ENCODE measurements at places on chromosomes 2 and 18.

DNA sequence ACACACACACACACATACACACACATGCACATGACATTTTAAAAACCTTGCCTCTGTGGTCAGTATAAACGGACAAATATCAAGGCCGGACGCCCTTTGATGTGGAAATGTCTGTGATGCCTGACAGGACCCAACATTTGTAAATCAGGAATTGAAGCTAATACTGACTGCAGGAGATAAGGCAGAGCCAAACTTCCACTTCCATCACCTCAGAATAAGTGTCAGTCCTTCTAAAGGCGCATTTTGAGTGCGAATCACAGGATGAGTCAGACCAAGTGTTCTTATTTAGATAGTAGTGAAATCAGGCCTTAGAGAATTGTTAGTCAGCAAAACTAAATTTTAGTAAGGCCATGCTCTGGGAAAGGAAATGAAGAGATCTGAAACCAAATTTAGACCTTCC lies 211.7 kb upstream of the LRATD1 start:
- no peak for DNase-seq

DNA sequence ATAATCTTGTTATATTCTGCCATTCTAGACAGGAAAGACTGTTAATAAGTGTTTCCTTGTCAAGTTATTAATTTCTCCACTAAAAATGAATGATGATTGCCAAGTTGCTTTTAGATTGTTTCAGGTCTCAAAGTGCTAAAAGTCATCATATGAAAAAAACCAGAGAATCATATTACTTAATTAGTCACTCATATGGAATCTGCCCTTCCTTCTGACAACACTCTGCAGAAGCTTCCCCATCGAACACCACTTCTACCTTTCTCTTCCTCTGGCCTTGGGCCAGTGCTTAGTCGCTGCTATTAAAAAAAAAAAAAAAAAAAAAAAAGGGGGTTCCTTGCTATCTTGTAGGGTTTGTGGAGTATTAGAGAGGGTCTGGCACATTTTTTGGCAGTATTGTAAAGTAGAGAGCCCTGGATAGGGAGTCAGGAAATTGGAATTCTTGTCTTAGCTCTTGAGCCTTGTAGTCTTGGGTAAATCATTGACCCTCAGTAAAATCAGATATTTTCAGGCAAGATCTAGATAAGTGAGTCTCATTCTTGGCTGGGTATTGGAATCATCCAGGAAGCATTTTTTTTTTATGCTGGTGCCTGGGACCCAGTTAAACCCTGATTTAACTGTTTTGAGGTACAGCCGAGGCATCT lies 141.7 kb upstream of the CCDC68 start:
- DNase-seq, result no peak

DNA sequence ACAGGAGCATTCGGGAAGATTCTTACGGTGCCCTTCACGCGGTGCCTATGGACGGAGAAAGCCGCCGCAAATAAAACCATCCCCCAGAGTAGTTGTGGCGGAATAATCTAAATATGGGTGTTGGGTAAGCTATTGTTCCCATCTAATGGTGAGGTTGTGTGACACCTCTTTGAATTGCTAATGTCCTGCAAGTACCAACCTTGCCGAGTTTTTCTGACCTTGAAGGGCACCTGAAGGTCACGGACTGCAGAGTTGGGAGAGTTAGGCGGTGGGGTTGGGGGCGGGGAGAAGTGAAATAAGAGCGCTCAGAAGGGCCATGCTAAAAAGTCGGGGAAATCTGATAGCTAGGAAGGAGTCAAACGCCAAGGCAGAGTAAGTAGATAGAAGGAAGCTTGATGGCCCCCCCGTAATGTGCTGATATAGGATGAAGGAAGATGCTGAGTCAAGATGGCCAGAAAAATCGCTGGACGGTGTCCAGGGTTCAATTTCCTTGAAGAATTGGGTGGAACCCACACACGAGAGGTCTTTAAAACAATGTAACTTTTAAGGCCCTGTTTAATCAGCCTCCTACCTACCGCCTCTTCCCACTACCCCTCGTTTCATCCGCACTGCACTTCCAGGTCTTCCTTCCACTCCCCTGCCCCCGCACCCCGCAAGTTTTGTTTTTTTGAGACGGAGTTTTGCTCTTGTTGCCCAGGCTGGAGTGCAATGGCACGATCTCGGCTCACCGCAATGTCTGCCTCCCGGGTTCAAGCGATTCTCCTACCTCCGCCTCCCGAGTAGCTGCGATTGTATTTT lies 600 bp downstream of the KATNAL2 start:
- DNase-seq, result no peak

- no peak for DNase-seq
These were observed 22.2 kb upstream of the SLC16A14 start for GRCh38 chr2:230090967-230091366.

DNA sequence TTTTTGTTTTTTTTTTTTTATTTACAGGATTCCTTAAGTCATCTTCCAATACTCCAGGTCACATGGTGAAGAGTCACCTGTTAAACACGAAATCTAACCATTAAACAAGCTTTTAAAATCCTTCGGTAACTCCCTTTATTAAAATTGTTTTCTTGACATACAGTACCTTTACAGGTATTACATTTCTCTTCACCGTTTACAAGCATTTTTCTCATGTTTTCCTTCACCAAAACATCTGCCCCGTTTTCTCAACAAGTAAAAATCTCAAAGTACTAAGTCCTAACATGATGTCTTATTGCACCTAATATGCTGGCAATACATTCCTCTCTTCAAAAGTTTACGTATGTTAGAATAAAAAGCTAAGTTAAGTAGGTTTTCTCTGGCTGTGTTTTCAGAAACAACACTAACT lies 1.1 kb downstream of the PUM2 start:
- DNase-seq, result no peak

DNA sequence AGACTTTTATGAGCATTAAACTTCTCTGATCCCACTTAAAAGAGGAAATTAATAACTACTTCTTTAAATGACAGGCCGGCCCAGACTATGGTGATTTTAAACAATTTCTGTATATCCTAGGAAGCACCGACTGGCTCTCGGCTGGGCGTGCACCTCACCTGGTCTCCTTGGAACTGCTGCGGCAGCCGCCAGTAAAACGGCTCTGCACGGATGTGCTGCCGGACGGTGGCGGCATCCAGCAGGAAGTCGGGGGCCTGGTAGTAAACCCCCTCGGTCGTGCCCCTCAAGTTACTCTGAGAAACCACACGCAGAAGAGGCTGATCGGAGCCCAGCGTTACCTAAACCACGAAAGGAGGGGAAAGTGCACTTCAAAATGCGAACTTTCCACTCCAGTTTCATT lies 106.5 kb downstream of the LAMA1 start:
- DNase-seq, result no peak

- DNase-seq, result no peak
These were observed 213.1 kb upstream of the GULP1 start for GRCh38 chr2:188078534-188078933.

DNA sequence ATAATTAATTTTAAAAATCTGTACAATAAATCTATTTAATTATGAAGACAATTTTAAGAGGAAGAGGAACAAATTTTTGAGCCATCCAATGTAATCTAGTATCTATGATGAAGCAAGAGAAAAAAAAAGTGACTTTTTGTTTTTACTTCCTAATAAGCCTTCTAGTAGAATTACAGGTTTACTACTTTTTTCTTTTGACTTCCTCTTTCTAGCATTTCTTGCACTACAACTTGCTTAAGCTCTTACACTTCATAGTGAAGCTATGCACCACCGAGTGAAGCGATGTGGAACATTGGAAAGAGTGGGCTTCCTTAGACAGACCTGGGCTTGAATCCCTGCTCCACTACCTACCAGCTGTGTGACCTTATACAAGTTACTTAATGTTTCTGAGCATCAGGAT lies 2.1 kb downstream of the SERPINB2 start:
- no peak for DNase-seq

- no peak for DNase-seq
These were observed 93.8 kb downstream of the PMAIP1 start for GRCh38 chr18:59993560-59993959.

DNA sequence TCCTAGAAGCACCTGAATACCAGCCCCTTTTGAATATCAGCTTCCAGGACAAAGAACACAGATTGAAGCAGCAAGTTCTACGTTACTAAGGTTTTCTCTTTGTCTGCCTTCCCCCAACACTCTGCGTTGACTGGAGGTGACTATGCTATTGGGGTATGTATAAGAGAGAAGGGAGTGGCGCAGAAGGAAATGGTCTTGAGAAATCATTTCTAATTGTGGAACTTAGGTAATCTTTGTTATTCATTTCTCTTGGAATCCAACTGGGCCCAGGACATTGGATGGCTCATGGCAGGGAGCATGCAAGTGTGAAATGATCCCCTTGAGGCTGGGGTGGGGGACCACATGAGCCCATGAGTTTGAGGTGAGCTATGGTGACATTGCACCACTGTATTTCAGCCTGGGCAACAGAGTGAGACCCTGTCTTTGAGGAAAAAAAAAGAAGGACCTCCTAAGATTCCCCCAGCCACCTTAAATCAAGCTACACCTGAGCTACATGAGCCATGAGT lies 29.7 kb downstream of the XDH start:
- no peak for DNase-seq

- DNase-seq, result no peak
These were observed 710 bp downstream of the SEC11C start for GRCh38 chr18:59140302-59140885.

- DNase-seq, result no peak
These were observed 122.1 kb upstream of the FOSL2 start for GRCh38 chr2:28270456-28271152.

- no peak for DNase-seq
These were observed 53.7 kb downstream of the GPD2 start for GRCh38 chr2:156489750-156490465.

- DNase-seq, result no peak
These were observed 557 bp upstream of the E2F6 start for GRCh38 chr2:11466307-11467128.

- DNase-seq, result no peak
These were observed 19.3 kb upstream of the CPS1 start for GRCh38 chr2:210536973-210537650.

DNA sequence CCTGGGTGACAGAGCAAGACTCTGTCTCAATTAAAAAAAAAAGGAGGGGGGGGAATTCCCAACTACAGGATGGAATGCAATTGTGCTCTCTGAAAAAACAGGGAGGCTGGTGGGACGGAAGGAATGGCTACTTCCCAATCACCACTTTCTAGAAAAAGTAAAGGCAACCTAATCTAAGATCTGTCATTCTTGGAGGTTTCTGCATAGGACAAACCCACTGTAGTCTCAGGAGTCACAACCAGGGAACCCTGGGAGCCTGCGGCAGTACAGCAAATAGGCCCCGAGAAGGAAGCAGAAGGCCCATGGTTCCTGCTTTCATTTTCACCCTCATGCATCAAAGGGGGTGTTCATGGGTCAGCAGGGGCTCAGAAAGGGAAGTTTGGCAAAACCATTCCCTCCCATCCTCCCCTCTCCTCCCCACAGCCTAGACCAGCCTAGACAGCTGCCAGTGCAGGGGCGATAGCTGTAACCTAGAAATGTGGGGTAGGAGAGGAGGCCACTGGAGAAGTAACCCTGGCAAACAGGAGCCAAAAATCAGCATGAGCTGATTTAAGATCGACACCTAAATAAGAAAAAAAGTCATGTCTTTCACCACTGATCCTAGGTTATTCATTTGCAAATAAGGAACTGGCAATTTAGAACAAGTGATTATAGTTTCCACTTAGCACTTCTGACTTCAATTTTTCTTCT lies 48.0 kb downstream of the TRABD2A start:
- no peak for DNase-seq

DNA sequence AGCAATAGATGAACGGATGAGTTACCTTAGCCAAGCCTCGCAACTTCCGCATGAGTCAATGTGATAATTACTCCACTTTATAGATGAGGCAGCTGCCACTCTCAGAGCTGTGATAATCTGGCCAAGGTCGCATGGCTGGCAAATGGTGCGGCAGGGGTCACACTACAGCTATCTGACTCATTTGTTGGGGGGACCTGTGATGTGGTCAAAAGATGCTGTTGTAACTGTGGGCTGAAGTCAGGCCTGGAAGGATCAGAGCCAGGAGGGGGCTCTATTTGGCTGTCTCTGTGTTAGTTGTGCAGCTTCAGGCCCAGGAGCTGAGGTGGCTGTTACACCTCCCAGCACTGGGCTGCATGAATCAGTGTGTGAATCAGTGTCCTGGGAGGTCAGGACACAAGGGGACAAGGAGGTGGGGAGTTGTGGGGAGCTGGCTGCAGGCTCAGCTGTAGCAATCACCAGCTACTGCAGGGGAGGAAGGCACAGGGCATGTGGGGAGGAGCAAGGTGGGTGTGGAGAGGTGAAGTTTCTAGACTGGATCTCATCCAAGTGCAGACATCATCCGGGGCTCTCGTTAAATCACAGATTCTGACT lies 33.1 kb downstream of the NGEF start:
- DNase-seq, result no peak

GRCh38 chr18:55090564-55091188 lies 131.4 kb upstream of the CCDC68 start:
- DNase-seq, result no peak

GRCh38 chr2:53820711-53821110 lies 33.9 kb downstream of the ERLEC1 start:
- DNase-seq, result no peak

DNA sequence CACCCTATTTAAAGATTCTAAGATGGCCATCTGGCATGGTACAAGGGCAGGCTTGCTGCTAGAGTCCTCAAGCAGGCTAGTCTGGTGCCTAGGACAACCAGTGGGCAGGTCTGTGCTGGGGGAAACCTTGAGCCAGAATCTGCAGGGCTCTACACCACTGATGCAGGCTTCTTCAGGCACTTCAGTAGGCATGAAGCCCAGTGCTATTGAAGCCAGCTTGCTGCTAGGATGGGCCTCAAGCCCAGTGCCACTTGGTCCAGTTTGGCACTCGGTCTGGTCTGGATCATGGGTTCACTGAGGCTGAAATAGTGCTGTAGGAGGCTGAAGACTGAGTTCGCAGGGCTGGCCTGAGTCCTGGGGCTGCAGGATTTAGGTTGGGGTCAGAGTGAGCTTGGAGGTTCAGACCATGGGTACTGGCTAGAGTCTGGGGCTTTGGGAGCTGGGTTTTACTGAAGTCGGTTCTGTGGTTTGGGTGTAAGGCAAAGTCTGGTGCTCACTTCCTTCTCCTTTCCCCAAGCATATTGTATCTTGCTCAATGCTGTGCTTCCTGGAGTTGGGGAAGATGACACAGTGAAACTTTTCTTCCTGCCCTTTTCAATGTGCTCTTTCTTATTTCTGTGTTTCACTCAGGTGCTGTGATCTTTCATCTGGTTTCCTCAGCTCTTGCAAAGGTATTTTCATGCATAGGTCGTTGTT lies 41.2 kb downstream of the SP100 start:
- no peak for DNase-seq

GRCh38 chr2:164510895-164511294 lies 110.4 kb downstream of the GRB14 start:
- no peak for DNase-seq

DNA sequence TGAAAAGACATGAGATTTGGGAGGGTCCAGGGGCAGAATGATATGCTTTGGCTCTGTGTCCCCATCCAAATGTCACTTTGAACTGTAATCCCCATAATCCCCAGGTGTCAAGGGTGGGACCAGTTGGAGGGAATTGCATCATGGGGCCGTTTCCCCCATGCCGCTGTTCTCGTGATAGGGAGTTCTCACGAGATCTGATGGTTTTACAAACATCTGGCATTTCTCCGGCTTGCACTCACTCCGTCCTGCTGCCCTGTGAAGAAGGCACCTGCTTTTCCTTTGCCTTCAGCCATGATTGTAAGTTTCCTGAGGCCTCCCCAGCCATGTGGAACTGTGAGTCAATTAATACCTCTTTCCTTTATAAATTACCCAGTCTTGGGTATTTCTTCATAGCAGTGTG lies 51.4 kb downstream of the LPIN1 start:
- DNase-seq, result no peak

- no peak for DNase-seq
These were observed 55.5 kb downstream of the SEPTIN10 start for GRCh38 chr2:109558076-109558882.
